ENCODE measurements at places on chromosomes 3 and 15.

GRCh38 chr3:157294491-157294890 is 134.5 kb upstream of the CCNL1 start:
- no peak for DNase-seq

DNA sequence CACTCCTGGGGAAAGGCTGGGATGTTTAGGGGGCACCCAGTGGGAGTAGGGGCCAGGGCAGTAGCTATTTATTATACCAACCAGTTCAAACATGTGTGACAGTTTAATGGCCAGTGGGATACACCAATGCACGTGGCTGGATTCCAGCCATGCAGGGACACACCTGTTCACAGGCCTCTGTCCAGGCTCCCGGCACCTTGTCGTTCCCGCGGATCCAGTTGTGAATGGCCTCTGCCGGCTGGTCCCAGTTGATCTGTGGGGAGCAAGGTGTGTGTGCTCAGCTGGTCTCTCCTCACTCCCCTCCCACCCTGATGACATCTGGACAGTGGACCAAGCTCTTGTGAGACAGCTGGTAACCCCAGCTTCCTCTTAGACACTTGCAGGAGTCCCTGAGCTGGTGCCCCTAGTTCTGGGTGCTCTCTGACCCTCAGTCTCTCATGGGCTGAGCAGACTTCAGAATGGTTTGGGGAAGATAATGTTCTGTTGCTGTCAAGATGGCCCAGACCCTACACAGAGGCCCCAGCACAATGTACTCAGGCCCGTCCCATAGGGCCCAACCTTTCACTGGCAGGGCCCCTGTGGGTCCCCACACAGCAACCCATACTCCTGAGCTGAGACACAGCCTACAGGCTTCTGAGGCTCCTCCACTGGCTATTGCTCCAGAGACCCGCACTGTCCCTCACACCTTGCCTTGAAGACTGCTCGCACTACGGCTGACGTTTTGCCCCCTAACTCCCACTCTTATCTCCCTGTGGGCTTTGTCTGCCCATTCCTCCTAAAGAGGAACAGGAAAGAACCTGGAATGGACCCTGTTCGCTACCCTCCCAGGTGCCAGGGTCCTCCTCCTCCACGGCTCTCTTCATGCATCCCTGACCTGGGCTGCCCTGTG is 25.8 kb downstream of the ALDH1L1 start:
- no peak for DNase-seq

GRCh38 chr15:39409876-39410530 is 170.9 kb upstream of the THBS1 start:
- no peak for DNase-seq

- DNase-seq = no peak
Observed at GRCh38 chr3:186487819-186488218, 56.4 kb downstream of the CRYGS start.

- DNase-seq = no peak
Observed at GRCh38 chr3:2655229-2655701, 454.9 kb downstream of the IL5RA start.

DNA sequence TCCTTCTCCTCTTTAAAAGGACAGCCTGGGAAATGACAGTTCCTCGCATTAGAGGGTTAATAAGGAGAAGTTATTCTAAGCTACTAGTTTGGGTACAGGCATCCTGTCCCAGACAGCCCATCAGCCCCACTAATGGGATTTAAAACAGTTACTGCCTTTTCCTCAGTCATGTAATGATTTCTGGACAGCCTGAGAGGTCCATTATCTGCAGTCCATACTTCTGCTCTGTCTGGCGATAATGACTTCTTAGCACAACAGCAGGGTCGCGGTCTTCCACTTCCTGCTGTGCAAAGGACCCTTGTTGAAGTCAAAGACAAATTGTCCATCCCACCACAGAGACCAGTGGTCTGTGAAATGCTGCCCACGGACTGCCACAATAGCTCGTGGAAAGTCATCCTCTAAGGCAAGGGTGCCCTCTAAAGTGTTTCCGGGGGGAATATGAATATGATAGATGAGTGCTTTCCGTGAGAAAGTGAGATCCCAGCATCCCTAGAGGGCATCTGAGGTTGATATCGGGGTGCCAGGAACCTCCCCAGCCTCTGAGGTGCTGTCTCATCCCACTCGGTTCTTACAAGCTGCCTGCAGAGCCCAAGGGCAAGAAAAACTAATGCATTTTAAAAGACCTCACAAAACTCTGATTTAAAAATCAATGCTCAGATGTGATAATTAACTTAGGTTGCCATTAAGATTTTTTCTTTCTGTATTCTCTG is 100.7 kb downstream of the SHOX2 start:
- no peak for DNase-seq

DNA sequence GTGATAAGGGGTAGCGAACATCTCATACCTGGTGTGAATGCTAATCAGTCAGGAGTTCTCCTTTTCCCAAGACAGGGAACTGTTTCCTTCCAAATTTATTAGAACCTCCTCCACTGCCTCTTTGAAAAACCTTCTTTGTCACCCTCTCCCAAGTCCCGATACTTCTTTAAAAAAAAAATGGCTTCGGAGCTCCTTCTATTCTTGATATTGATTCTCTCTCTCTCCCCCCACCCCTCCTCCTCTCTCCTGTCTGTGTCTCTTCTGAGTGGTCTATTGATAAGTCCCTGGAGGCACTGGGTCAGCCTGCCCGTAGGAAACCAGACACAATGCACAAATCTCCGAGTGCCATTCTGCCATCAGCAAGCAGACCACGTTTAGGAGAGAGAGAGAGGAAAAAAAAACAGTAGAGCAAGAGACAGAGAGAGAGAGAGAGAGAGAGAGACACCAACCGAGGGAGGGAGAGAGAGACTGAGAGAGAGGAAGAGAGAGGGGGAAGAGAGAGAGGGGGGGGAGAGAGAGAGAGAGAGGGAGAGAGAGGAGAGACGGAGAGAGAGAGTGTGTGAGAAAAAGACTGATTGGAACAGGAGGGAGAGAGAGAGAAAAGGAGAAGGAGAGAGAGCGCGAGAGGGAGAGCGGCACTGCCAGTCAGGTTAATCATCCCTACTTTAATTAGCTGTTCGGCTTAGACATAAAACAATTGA is 160.9 kb downstream of the TIGIT start:
- DNase-seq = no peak

DNA sequence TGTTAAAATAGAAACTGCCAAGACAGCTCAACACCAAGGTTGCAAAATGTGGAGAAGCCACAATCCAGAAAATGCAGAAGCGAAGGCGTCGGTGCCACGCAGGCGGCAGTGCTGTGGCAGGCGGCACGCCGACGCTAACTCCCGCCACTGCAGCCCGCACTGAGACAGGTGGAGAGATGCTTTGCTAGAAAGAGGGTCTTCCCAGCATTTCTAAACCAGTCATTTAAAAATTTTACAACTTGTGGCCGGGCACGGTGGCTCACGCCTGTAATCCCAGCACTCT is 23.2 kb downstream of the CYFIP1 start:
- no peak for DNase-seq

DNA sequence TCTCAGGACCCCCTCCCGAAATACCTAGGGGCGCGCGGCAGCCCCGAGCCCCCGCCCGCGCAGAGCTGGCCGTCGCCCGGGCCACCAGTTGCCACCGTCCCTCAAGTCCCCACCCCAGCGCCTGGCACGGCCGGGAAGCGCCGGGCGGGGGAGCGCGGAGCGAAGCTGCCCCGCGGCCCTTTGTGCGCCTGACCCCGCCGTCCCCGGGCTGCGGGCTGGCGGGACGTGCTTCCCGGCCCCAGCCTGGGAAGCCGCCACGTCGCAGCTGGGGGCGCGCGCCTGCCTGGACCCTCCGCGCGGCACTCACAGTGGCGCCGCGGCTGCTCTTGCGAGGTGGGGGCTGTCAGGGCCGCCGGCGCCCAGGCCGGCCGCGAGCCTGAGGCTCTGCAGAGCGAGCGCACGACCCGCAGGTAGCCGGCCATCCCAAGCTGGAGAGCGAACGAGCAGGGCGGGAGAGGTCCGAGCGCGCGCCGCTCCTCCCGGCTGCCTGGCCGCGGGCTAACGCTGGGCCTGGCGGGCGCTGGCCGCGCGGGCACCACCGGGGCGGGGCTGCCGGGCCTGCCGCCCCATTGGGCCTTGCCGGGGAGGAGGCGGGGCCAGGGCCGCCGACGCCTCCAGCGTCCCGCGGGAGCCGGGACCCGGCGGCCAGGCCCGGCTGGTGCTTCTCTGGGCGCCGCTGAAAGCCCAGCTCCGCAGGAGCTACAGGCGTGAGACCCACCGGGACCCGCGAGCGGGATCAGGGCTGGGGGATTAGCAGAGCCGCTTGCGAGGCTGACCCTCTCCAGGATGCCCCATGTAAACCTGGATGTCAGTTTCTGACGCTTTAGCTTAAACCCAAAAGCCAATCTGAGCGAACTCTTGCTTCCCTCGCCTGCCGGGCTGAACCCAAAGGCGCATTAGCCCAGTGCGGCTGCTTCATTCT is at the start of gene IDH2:
Gene IDH2 (minus strand): TSS at position 500 of the 922 bp plus-strand sequence. CDS start 78 bp downstream, at position 422.
- DNase-seq = peak; percentile 51

- no peak for DNase-seq
Observed at GRCh38 chr3:159866201-159866746, 122.4 kb upstream of the IL12A start.

DNA sequence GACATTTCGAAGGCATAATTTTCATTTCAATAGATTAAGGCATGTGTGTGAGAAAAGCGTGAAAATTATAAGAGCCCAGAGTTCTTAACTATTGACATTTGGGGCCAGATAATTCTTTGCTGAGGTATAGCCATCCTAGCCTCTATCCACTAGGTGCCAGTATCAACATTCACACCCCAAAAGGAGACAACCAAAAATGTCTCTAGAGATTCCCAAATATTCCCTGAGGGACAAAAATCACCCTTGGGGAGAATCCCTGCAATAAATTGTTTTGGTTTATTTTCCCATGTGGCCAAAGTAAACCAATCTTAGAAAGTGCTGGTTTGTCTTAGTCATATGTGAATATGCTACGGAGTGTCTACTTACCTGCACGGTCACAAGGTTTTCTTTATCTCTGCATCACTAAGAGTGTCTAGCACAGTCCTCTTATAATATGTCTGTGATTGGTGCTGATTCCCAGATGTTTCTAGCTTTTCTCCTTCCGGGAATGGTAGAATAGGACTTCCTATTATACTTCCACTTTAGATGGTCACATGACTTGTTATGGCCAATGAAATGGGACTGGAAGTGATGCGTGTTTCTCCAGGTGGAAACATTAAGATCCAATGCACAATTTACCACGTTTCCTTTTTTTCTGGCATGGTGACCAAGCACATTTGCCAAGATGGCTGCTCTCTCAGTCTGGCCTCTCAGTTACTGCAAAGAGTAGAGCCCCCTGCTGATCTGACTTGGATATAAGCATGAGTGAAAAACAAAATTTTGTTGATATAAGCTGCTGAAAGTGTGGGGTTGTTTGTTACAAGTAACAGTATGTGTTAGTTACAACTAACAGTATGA is 8.0 kb upstream of the KBTBD8 start:
- no peak for DNase-seq

DNA sequence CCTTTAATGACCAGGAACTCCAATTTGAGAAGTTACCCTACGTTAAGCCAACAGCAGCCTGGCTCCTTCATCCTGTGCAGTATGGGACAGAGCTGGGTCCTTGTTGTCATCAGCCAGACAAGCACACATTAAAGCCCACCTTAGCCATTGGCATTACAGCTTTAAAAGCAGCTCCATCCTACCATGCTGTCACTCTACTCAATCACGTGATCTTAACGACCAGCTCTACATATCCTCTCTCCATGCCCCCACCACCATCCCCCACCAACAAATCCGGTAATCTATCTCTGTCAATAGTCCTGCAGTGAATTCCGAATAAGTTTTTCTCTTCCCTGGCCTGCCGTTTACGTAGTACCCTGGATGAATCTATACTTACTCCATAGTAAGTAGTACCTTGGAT is 82.9 kb upstream of the DGKG start:
- no peak for DNase-seq

DNA sequence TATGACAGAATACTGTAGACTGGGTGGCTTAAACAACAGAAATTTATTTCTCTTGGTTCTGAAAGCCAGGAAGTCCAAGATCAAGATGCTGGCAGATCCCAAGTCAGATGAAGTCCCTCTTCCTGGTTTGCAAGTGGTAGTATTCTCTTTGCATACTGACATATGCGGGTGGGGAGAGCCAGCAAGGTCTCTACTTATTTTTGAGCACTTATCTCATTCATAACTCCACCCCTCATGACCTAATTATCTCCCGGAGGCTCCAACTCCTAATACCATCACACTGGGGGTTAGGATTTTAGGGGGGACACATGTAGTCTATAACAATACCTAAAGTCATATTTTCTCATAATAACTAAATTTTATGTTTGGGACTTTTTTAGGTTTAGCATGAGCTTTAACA is 65.3 kb downstream of the BLM start:
- no peak for DNase-seq

DNA sequence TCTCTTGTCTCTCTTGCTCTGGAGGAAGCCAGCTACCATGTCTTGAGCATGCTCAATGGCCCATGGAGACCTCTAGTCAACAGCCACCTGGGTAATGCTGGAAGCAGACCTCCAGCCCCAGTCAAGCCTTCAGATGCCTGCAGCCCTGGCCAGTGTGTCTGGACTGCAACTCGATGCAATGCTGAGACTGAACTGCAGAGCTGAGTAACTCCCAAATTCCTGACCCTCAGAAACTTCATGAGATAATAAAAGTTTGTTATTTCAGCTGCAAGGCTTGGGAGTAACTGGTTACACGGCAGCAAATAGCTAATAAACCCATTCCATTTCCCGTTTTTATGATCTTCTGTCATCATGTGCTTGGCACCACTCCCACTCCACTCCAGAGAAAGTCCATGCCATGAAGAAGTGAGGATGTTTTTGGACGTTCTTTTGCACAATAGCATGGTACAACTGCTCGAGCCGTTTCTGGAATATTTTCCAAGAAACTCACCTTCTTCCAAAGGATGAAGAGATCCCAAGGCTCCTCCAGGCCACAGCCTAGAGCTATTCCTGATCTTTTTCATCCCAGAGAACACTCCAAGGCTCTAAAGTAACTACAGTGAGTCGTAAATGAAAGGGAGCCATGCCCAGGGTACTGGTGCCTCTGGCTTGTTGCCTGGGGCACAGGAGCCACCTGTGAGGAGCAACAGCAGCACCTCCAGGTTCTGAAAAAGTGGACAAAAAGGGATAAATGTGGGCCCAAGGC is 72.0 kb upstream of the KLF13 start:
- no peak for DNase-seq

- DNase-seq = no peak
Observed at GRCh38 chr15:101256757-101257156, 4.9 kb upstream of the CHSY1 start.

DNA sequence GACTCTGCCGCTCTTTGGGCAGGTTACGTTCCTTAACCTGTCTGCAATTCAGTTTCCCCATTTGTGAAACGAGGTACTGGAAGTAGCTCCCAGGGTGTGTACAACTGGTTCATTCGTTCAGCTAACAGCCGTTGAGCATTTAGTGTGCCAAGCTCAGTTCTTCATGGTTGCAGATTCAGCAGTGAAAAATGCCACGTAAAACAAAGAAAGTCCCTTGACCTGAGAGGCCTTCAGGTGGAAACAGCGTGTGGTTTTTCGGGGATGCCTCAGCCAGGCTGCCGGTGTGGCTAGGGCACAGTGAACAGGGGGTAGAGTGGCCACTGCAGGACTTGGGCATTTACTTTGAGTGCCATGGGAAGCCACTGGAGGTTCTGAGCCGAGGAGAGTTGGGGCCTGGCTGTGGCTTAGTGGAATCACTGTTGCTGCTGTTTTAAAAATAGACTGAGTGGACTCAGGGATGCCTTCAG is 4.7 kb downstream of the SYNM start:
- DNase-seq = no peak
